ENCODE measurements at places on chromosomes 4 and X.

DNA sequence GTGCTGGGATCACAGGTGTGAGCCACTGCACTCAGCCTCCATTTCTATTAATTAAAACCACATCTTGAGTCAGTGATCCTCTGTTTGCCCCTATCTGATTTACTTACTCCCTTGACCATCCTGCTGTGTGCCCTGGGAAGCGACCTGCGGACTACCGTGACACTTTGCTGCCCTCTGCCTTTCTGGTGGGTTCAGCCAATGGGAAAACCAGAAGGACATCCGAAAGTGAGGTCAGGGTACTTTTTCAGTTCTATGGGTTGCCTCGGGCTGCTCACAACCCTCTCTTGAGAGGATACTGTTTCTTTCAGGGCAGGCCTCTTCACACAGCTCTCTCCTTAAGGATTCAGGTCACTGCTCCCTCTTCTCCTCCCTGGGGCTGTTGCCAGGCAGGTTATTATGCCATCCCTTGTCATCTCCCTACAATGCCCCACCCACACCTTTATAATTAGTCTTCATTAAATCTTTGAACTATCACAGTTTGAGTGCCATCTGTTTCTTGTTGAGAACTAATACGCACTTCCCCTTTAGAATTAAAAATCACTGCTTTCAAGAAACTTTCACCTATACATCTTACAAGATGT is 21.4 kb downstream of the PLAC8 start:
- DNase-seq: no peak

- DNase-seq: no peak
Observed at GRCh38 chr4:43456383-43456782, 563.9 kb downstream of the GRXCR1 start.

- DNase-seq: no peak
Observed at GRCh38 chr4:81260443-81261101, 45.5 kb upstream of the PRKG2 start.

DNA sequence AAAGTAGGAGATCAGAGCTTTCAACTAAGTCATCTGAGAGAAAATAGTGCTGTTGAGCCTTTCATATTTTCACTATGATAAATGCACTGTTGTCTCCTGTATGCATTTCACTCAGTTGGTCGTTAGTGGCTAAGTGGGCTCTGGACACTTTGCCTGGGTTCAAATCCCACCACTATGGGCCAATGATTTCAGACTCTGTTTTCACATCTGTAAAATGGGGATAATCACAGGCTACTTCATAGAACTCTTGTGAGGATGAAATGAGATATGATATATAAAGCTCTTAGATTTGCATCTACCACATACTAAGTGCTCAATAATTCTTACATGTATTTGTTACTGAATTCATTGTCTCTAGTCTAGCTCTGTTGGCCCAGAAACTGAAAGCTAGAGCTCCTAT is 16.8 kb downstream of the LNX1 start:
- no peak for DNase-seq

DNA sequence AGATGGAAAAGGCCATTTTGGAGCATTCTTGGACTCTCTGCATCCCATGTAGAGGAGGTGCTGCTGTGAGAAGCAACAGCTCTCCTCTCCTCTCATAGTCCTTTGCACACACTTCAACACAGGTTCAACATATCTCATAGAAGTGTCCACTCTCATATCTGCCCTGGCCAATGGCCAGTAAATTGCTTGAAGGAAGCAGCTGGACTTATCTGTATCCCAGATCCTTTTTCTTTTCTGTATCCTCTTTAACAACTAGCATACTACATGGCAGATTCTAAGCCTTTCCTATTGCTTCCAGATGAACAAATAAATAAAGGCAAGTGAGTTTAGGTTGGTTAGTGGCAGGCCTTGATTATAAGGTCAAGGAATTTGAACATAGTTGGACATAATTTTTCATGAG is 122.0 kb downstream of the HS6ST2 start:
- no peak for DNase-seq

DNA sequence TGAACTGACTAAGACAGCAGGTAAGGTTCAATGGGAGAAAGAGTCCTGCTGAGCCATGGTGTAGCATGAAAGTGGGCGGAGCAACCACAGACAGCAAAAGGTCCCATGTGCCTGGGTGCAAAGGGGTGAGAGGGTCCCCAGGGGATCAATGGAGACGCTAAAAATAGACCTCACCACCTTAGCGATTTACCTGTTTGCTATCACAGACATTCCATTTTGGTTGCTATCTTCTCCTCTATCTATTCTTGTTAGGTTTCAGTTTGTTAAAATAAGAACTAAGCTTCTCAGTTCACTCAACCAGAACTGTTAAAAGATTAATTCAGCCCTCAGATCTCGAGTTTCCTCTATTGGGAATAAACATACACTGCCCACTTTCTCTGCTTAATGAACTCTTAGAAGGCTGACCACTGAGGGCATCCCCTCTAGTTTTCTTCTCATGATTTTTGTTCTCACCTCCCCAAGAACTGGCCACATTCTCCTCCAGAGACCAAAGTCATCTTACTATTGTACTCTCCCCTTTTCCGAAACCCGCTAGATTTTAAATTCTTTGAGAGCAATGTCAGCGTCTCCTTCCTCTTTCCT is 136.7 kb downstream of the PARM1 start:
- DNase-seq: no peak

GRCh38 chrX:2484721-2485648 is 15.8 kb downstream of the DHRSX start:
- DNase-seq: no peak

- DNase-seq: no peak
Observed at GRCh38 chr4:144712775-144713174, 66.8 kb downstream of the HHIP start.

GRCh38 chr4:111797455-111798163 is 347.6 kb upstream of the FAM241A start:
- DNase-seq: no peak

DNA sequence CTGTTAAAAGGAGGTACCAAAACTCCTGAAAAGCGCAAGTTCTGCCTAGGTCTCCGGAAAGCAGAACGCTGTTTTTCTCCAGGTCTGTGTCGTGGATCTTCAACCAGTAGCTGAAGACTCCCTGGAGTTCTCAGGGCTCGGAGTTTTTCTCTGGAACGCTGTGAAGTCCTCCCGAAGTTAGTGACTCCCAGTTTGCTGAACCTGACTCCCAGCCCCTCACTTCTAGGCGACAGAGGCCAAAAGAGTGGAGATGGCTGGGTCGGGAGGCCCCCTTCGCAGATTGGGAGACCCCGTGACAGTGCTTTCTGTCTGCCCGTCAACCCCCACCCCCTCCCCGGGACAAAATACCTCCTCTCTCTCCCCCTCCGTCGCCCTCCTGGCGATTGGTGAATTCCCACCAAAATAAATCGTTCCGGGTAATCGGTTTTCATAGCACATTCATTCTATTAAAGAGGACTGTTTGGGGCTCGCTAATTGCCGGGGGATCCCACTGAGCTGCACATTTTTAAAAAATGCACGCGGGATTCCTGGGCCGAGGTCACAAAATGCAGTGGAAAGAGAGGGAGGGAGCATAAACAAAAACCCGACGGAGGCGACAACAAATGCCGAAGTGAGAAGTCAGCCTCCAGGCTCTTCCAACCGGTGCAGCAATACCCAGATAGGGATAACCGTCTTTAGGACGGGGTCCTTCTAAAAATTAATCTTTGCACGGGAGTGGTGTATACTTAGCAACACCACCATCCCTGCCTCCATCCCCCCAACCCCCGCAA is 4.0 kb upstream of the MSX1 start:
- no peak for DNase-seq

- no peak for DNase-seq
Observed at GRCh38 chr4:126916049-126916625, 716.6 kb upstream of the INTU start.

- no peak for DNase-seq
Observed at GRCh38 chr4:39486221-39486804, 27.5 kb downstream of the LIAS start.

All from stimulated activated naive CD4-positive, alpha-beta T cell treated with Interleukin-2 at 50 U/mL for 16 hours (primary cell).